ENCODE measurements at places on chromosomes 7 and 10.

- DNase-seq, result no peak
Measured at GRCh38 chr10:60305380-60305892, 84.2 kb downstream of the ANK3 start.

DNA sequence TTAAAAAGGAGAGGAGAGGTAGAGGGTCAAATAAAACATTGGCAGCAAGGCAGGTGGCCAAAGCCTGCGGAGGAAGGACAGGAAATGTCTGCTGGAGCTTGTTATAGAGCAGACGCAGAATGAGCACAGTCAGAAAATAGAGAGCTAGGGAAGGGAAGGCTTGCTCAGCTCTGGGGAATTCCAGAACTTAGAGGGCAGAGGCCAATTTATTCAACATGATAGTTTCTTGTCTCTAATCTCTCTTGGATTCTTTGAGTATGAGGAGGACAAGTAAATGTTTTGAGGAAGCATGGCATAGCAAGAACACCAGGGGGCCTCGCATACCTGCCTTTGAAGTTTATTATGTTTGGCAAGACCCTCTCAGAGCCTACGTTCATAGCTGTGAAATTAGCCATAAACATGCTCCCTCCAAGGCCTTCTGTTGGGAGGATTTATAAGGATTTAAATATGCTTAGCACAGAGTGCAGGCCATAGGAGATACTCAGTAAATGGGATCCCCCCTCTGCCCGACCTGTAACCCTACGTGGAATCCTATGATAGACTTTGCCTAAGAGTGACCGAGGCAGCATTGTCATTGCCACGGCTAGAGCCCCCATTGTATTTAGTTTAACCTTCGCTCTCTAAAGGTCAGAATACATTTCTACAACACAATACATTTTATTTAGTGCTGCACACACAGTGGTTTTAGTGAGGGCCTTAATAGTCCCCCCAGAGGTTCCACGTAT is 293.9 kb downstream of the CCDC3 start:
- DNase-seq, result no peak

- no peak for DNase-seq
Measured at GRCh38 chr10:11893749-11894278, 70.7 kb downstream of the PROSER2 start.

- no peak for DNase-seq
Measured at GRCh38 chr7:16411391-16411790, 9.9 kb downstream of the CRPPA start.

- no peak for DNase-seq
Measured at GRCh38 chr7:115113776-115114175, 191.9 kb downstream of the MDFIC start.

- DNase-seq, result no peak
Measured at GRCh38 chr10:60311821-60312220, 77.9 kb downstream of the ANK3 start.

- DNase-seq, result no peak
Measured at GRCh38 chr7:148958061-148958460, 70.2 kb downstream of the PDIA4 start.

DNA sequence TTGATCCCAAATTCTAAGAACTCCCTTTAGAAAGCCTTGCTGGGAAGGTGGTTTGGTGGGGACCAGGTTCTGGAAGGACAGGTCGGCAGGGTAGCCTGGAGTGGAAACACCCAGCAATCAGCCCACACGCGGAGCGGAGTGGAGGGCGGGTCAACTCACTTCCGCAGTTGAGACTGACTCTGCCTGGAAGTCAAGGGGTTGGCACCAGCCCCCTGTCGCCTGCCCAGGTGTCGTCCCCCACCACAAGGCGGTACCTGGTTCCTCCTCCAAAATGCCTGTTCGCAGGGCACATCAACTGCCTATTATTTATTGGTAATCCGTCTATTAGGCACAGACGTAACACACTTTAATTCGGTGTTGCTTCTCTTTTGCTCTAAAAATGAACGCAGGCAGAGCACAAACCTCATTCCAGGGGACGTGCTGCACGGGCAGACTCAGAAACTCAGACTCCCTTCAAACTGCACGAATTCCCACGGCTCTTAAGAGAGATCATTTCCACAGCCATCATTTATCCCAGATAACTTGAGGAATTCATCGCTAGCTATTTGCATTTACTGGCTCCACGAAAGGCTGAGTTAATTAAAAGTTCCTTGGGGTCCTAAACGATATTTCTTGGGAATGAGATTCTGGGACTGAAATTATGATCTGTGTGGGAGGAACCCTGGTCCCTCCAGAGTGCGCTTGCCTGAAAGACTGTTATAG is 248.2 kb upstream of the PPP2R2D start:
- DNase-seq, result peak; percentile 42

GRCh38 chr10:45383682-45384330 is 9.8 kb downstream of the ALOX5 start:
- DNase-seq, result no peak

DNA sequence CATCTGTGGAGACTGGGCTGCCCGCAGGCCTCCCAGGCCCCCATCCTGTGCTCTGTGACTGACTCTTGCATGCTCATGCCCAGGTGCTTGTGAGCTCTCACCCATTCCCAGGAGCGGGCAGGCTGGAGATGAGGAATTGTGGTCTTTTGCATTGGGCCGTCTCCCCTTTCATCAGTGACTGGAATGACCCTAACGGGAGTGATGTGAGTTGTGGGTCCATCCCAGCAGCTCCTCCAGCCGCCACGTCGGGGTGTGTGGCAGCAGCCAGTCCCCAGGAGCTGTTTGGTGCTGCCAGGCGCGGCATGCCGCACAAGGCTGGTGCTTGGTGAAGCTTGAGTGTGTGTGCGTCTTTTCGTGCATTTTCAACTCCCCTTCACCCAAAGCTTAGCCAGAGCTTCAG is 164.2 kb downstream of the ACTR3B start:
- no peak for DNase-seq

DNA sequence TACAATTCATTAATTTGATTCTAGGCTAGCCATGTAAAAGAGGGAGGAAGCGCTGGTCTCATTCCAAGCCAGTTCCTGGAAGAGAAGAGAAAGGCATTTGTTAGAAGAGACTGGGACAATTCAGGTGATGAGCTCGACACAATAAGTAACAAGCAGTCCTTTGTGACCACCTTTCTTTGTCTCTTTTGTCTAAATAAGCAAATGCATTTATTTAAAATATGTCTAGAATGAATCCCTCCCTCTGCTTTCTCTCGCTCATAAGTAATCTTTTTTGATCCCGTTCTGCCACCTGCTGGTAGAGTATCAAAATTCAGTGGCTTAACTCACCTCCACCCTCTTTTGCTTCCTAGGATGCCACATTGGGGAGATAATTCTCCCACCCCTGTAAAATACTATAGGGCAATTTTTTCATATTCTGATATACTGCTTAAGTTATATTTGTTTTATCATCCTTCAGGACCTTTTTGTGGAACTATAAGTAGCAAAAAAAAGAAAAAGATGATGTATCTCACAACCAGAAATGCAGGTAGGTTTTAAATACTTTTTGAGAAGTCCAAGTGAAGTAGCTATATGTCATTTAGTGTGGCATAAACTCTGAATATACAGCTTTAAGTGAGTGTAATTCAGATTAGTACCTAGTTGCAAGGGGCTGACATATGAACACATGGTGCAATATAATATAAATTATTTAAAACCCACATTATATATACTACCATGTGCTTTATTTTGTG is 91.5 kb downstream of the GSDME start:
- DNase-seq, result no peak

GRCh38 chr7:1331561-1332467 is 99.1 kb downstream of the UNCX start:
- no peak for DNase-seq

- no peak for DNase-seq
Measured at GRCh38 chr10:23422003-23422411, 16.9 kb upstream of the OTUD1 start.

DNA sequence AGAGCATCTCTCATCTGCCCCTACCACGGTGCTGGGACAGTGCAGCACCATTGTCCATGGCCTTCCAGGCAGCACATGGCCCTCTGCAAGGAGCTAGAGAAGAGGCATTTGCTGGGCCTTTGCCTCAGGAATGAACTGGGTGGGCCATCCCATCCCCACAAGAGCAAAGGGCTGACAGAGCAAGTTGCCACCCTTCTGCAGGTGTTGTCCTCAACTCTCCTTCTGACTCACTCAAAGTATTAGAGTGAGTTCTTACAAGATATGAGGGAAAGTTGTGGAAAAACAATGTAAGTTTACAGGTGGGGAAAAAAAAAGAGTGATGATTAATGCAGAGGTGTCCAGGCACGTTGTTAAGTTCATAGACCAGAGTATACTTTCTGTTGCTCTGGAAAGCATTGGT is 261.2 kb downstream of the SKIDA1 start:
- DNase-seq, result no peak

DNA sequence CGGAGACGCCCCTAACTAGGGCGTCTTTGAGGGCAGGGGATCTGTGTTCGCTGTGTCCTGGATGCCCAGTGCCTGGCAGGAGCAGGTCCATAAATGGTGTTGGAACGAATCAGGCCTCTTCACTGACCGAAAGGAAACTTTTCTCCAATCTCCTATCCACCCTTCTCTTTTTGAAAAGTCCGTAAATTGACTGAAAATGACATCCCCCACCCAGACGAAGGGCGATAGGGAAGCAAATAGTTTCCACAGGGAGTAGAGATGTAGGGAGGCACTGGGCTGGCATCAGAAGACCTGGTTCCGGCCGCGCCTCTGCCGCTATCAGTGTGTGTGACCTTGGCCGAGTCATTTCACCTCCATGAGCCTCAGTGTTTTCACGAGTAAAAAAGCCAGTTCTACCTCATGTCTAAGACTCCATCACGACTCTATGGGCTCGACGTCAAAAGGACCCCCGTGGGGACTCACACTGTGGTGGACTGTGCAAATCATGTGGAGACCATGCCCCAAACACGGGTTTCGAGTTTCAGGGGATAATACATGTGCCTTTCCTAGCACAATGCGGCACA is 497 bp upstream of the RAB11FIP2 start:
- DNase-seq, result no peak

GRCh38 chr10:82814635-82815034 is 939.6 kb downstream of the NRG3 start:
- DNase-seq, result no peak

GRCh38 chr10:66242885-66243284 is 683.0 kb upstream of the LRRTM3 start:
- DNase-seq, result no peak

DNA sequence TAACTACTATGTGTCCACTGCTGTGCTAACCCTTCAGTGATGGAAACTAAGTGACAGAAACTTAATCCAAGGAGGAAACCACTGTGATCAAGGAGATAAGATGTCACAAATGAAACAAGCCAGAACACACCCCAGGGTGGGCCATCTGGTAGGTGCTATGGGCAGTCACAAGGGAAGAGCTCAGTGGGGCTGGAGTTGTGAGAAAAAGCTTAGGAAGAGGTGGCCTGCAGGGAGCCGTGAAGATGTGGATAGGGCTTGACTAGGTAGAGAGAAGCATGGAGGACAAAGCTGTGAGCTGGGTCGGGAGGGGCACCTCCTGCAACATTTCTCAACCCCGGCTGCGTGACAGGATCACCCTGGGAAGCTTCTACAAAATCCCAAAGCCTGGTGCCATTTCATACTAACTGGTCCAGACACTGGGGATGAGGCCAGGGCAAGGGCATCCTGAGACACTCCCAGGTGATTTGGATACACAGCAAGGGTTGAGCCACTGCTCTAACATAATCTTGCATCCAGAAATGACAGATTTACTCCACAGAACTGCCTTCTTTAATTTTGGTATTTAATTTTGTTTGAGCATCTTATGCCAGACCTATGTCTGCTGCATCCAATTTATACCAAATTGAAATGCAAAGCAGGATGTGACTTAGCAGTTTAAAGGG is 69.3 kb downstream of the OSBPL3 start:
- no peak for DNase-seq

GRCh38 chr7:21430575-21430954 is 2.7 kb downstream of the SP4 start:
- no peak for DNase-seq

DNA sequence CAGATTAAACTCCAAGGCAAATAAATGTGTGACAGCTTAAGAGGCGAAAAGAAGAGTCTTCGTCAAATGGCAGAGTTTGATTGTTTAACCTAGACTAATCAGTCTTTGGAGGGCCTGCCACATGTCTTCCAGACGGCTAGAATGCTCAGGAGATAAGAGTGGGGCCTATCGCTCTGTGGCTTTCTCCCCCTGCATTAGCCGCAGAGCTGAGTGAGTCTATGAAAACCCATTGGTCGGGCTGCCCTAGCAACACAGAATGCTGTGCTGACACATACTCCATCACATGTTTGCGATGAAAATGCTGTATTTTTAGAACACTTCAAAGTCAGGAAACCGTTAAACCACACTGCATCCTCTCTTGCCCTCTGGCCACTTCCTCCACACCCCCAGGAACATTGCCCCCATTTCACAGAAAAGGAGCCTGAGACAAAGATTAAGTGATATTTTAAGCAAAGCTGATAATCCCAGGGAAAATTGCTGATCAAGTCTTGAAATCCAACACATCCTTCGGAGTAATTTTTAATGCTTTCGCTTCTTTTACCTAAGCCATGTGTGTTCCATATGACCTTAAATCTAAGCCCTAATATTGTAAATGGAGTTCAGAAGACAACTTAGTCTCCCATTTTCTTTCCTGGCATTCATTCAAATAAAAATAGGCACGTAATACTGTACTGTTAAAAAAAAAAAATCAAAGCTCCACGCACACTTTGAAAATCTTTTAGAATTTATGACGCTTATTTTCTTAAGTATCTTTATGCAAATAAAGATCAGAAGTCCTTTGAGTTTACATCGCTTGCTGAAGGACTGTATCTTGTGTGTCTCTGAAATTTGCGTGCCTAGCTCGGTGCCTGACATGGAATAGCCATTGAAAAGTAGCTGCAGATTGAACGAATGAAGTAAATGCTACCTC is 161.2 kb downstream of the CELF2 start:
- peak; percentile 30 for DNase-seq

GRCh38 chr7:100804681-100805431 is 22.5 kb downstream of the EPHB4 start:
- DNase-seq, result no peak

DNA sequence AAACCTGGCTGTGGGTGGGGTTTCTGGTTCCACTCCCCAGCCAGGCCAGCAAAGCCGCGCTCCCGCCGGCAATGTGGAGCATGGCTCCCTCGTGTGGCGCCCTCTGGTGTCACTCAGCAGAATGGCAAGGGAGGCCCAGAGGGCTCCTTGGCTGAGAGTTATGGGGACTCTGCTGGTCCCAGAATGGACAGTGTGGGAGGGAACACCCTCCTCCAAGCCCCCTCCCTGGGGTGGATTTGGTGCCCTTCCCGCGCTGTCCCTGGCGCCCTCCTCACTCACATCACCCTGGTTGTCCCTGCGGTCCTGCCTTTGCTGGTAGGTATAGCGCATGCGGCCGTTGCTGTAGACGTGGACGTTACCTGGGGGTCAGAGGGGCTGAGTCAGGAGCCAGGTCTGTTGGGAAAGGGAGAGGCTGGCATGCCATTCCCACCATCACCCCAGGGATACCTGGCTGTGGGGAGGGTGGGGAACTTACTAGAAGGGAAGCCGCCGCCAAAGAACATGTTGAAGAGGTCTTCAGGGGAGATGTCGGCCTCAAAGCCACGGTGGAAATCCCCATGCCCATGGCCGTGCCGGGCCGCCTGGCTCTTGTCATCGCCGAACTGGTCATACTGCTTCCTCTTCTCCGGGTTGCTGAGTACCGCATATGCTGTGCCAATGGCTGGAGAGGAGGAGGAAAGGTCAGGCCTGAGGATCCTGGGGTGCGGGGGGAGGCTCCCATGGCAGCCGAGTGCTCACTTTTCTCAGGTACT is 14.0 kb downstream of the DNAJB12 start:
- peak; percentile 87 for DNase-seq
